Heart right ventricle (tissue), 16 donors: ENCODE measurements at places on chromosomes 6 and 20. TPM values are rescaled to one million over a fixed set of nuclear protein-coding genes. Genes with fewer than 3 reads are reported as not detected.

DNA sequence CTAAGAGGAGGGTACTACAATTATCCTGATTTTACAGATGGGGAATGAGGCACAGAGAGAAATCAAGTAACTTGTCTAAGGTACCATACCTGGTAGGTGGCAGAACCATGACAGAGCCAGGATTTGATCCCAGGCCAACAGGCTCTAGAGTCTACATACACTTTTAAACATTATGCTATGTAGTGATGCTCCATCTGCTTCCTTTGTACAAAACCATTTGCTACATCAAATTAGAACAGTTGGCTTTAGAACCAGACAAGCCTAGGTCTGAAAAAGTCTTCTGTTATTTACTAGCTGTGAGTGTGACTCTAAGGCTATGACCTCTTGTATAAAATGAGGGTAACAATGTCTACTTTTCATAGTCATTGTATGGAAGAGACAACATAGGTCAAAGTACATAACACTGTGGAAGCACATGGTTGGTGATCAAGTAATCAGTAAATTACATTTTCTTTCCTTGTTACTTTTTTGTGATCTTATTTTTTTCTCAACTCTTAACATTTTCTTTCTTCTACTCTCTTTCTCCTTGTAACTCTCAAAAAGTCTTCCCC, 122.1 kb downstream of the PDSS2 start:
- no peak for DNase-seq

DNA sequence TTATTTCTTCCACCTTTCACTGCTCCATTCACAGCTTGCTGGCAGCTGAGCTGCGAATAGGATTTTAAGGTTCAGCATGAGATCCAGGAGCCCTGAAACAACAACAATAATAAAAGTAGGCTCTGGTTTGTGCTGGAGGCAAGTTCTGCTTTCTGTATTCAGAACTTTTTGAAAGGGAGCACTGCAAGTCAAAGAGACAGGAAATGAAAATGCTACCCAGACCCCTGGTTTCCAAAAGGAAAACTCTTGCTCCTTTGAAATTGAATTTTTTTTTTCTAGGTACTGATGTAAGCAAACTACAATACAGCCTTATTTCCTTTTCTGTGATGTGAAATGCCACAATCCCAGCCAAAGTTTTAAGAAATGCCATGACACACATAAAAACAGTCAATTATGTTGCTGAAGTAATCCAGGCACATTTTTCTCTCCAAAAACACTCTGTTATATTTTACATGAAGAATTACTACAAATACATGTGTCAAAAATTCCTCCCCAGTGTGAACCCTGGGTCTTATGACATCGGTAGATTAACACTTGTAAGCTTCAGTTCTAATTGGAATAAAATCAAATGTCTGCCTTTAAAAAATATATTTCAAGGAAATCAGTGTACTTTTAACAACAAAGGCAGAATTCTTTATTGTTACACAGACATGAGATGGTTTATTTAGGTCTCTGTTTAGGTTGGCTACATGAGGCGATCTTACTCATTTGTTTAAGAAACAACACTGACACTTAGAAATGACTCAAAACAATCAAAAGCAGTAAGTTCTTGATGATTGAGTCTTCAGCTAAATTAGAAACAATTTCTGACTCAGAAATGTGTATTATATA, 656.7 kb downstream of the EPHA7 start:
- no peak for DNase-seq

DNA sequence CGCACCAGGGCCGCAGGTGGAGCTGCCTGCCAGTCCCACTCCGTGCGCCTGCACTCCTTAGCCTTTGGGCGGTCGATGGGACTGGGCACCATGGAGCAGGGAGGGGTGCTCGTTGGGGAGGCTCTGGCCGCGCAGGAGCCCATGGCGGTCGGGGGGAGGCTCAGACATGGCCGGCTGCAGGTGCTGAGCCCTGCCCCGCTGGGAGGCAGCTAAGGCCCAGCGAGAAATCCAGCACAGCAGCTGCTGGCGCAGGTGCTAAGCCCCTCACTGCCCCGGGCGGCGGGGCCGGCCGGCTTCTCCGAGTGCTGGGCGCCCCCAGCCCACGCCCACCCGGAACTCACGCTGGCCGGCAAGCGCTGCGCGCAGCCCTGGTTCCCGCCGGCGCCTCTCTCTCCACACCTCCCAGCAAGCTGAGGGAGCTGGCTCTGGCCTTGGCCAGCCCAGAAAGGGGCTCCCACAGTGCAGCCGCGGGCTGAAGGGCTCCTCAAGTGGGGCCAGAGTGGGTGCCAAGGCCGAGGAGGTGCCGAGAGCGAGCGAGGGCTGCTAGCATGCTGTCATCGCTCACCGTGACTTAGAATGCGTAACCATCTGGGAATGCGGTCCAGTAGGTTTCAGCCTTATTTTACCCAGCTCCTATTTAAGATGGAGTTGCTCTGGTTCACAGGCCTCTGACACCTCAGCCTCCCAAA, 77.3 kb downstream of the C6orf52 start:
- DNase-seq = no peak

DNA sequence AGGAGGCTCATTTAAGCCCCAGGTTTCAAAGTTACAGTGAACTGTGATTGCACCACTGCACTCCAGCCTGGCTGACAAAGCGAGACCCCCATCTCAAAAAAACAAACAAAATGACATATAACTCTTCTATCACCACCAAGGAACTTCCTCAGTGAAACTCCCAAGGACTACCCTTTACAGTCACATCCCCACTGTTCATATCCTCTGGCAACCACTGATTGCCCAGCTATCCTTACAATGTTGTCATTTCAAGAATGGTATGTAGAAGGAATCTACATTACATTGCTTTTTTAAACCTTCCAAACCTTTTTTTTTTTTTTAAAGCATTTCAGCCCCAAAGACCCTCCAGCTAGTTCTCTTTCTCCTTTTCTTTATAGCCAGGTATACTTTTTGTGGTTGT, 123.1 kb upstream of the CARMIL1 start:
- no peak for DNase-seq

- no peak for DNase-seq
These were observed 61.2 kb upstream of the SIRPA start for GRCh38 chr20:1833728-1834726.

- no peak for DNase-seq
These were observed 9.5 kb downstream of the MBOAT1 start for GRCh38 chr6:20202699-20203302.

GRCh38 chr6:68689910-68690309, 54.8 kb downstream of the ADGRB3 start:
- DNase-seq = no peak

GRCh38 chr20:1424336-1424735, 31.5 kb upstream of the FKBP1A start:
- no peak for DNase-seq

DNA sequence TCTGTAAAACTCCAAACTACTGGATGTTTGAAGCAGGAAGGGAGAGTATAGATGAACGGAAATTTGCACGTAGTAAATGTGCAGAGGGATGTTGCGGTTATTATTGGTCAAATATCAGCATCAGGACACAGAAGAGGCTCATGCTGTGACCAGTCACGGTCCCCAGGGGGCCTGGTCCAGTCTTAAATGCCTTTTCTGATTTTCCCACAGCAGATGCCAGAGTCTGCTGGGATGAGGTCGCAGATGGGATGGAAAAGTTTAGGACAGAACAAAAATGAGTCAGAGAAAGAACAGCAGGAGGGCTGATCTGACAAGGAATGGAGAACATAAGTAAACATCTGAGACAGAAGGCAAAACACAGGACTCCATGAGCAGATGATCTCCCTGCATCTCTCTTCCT, 11.7 kb upstream of the SIRPG start:
- DNase-seq = peak; percentile 31

- no peak for DNase-seq
These were observed 58.9 kb upstream of the GATA5 start for GRCh38 chr20:62534526-62535221.

GRCh38 chr6:130743175-130743574, 84.0 kb upstream of the SMLR1 start:
- no peak for DNase-seq

- DNase-seq = no peak
These were observed 250.4 kb downstream of the NKAIN2 start for GRCh38 chr6:124054034-124054433.

DNA sequence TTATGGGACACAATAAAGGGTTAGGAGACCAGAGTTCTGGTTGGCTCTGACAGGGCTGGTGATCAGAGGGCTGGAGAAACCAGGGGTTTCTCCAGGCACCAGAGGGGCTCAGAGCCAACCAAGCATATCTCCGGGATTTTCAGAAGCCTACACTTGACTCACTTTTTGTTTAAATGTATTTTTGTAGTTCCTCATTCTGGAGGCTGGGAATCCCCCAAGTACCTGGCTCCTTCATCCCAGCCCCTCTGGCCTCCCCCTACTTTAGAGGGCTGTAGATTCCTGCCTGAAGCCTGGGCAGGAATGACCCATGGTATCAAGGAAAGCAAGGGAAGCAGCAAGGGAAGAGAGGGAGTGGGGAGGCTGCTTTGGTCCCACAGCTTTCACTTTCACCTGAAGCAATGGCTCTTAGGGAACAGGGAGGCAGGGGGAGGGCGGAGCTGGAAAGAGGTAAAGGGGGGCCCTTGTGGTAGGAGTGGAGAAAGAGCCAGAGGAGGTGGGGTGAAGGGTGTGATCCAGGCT, 973 bp downstream of the CD40 start:
- no peak for DNase-seq

The RBPJL gene
- not detected for total RNA-seq

The PDSS2 gene
- total RNA-seq = 16.8 TPM

The OOEP gene
- not detected for total RNA-seq

The AIF1 gene
- total RNA-seq = 2.8 TPM

The SRMS gene
- total RNA-seq = not detected
